ENCODE measurements at places on chromosomes 16 and 17.

DNA sequence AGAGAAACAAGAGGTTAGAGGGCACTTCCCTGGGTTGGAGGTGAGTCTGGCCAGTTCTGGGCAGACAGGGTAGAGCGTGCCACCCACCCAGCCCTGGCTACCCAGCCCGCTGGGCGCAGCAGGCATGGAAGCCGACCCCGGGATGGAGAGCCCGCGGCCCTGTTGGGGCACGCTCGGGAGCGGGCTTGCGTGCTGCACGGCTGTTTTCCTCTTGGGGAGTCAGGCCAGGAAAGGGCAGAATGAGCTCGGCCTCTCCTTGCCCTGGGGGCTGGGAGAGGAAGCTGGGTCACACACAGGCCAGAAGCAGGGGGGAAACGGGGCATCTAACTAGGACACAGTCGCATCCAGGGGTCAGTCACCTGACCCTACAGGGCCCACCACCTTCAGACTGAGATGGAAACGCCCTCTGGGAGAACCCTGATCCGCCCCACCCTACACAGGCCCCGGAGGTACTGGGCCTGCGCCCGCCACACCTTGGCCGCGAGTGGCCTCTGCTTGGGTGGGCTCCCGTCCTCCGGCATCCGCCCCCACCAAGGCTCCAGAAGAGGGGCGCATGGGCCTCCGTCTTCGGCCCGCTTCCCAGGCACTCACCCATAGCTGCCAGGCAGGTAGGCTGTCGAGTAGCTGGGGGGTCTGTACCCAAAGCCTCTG lies 1.2 kb downstream of the SOX15 start:
- H3K36me3 ChIP-seq: peaks cover 71% of the 10 kb centered on the region
- DNase-seq: no peak
- no peaks in the 10 kb centered on the region for H3K27me3 ChIP-seq
- peaks cover 8% of the 10 kb centered on the region for H3K4me1 ChIP-seq
- H3K27ac ChIP-seq: no peak overlapping the region

DNA sequence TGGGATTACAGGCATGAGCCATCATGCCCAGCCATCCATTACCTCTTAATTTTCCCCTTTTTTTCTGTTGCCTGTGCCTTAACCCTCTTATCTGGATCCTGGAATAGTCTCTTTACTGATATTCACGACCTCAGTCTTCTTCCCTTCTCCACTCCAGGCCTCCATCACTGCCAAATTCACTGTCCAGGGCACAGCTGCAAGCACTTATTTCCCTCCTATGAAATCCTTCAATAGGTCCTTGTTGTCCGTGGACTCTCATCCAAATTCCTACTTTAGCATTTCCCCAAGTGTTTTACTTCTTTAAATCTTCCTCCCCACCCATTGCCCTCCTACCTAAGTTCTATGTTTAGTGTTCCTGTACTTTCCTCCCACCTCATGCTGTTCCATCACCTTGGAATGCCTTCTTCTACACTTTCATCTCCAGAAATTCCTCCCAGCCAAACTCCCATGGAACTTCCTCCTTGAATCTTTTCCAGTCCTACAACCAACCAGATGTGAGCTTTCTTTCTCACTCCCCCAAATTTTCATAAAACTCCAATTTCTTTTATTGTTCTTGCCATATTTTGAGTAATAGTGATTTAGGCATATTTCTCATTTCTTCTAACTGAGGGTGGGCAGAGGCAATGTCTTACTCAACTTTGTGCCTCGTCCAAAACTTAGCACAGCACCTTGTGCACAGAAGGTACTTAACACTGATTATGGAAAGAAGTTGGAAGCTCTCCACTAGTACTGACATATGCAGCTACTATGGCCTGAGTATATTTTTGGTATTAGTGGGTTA lies 35.3 kb downstream of the FAM20A start:
- H3K36me3 ChIP-seq: no peaks in the 10 kb centered on the region
- DNase-seq: no peak
- H3K27ac ChIP-seq: no peak overlapping the region
- peaks cover 10% of the 10 kb centered on the region for H3K27me3 ChIP-seq

DNA sequence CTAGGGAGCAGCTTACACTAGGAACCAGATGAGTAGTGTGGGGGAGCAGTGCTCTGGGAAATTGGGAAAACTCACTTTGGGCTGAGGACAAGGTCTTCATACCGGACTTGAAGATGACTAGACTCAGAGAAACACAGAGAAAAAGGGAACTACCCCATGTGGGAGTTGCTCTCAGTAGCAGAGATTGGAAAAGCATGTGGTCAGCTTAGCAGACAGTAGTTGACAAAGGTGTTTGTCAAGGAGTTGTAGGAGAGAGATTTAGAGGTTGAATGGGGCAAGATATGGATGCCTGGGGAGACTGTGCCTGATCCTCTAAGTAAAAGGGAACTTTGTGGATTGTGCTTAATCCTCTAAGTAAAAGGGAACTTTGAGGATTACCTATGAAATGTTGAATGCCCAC lies 194.5 kb upstream of the COX10 start:
- no peaks in the 10 kb centered on the region for H3K4me1 ChIP-seq
- no peaks in the 10 kb centered on the region for H3K27me3 ChIP-seq
- no peaks in the 10 kb centered on the region for H3K36me3 ChIP-seq
- no peak overlapping the region for H3K27ac ChIP-seq

DNA sequence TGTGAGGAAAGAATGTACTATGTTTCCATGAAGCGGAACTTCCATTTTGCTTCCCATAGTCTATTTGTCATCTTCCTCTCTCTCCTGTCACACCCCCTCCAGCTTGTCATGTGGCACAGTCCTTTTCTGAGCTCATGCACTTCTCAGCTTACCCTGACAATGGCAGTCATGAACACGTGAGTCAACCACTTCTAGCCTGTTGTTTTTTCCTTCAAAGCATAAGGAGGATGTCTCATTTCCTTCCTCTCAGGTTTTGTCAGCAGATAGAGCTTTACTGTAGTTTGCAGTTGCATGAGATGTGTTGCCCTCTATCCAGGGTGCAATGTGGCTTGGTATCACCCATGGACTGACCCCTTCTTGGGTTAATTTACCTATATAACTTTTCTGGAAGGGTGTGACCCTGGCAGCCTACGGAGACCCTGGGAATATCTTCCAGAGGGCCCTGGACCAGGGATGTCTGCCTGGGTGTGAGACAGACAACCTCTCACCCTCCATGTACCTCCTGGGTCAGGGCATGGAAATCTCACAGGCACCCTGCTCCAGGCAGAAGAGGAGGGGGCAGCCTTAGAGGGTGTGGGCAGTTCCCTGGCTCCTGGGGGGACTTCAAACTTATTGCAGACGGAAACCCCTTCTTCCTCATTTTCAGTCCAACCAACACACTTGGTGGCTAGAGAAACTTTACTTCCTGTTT lies 4.0 kb upstream of the ZNF267 start:
- peaks cover 5% of the 10 kb centered on the region for H3K27me3 ChIP-seq
- H3K27ac ChIP-seq: peak overlapping the region; percentile 96
- peak; percentile 76 for DNase-seq
- H3K36me3 ChIP-seq: peaks cover 10% of the 10 kb centered on the region
- peaks cover 49% of the 10 kb centered on the region for H3K4me1 ChIP-seq
- peak overlapping the region; percentile 67 for H3K4me3 ChIP-seq

- peaks cover 16% of the 10 kb centered on the region for H3K27me3 ChIP-seq
- DNase-seq: no peak
These were observed 1.4 kb downstream of the MFAP4 start for GRCh38 chr17:19385521-19385983.

- H3K27me3 ChIP-seq: no peaks in the 10 kb centered on the region
- H3K36me3 ChIP-seq: peaks cover 70% of the 10 kb centered on the region
- DNase-seq: no peak
These were observed 29.1 kb downstream of the MBTPS1 start for GRCh38 chr16:84087466-84088151.

GRCh38 chr17:74385201-74385600 lies 17.9 kb downstream of the GPR142 start:
- DNase-seq: no peak
- no peaks in the 10 kb centered on the region for H3K4me1 ChIP-seq
- H3K27me3 ChIP-seq: peaks cover 7% of the 10 kb centered on the region
- no peaks in the 10 kb centered on the region for H3K36me3 ChIP-seq
- no peak overlapping the region for H3K27ac ChIP-seq
- H3K4me3 ChIP-seq: no peak overlapping the region

- H3K4me3 ChIP-seq: no peak overlapping the region
- H3K36me3 ChIP-seq: no peaks in the 10 kb centered on the region
- no peaks in the 10 kb centered on the region for H3K4me1 ChIP-seq
- H3K27ac ChIP-seq: no peak overlapping the region
- DNase-seq: no peak
- no peaks in the 10 kb centered on the region for H3K27me3 ChIP-seq
These were observed 229.9 kb upstream of the CIBAR2 start for GRCh38 chr16:85341972-85342695.

GRCh38 chr17:61457226-61457983 lies 5.2 kb downstream of the TBX4 start:
- no peak overlapping the region for H3K27ac ChIP-seq
- DNase-seq: no peak
- peaks cover 6% of the 10 kb centered on the region for H3K4me1 ChIP-seq
- peak overlapping the region; percentile 4 for H3K4me3 ChIP-seq

- peak; percentile 47 for DNase-seq
- H3K4me1 ChIP-seq: peaks cover 22% of the 10 kb centered on the region
- H3K27me3 ChIP-seq: peaks cover 13% of the 10 kb centered on the region
- peak overlapping the region; percentile 75 for H3K27ac ChIP-seq
- H3K4me3 ChIP-seq: peak overlapping the region; percentile 97
These were observed 470 bp downstream of the MLYCD start for GRCh38 chr16:83899272-83899897.

DNA sequence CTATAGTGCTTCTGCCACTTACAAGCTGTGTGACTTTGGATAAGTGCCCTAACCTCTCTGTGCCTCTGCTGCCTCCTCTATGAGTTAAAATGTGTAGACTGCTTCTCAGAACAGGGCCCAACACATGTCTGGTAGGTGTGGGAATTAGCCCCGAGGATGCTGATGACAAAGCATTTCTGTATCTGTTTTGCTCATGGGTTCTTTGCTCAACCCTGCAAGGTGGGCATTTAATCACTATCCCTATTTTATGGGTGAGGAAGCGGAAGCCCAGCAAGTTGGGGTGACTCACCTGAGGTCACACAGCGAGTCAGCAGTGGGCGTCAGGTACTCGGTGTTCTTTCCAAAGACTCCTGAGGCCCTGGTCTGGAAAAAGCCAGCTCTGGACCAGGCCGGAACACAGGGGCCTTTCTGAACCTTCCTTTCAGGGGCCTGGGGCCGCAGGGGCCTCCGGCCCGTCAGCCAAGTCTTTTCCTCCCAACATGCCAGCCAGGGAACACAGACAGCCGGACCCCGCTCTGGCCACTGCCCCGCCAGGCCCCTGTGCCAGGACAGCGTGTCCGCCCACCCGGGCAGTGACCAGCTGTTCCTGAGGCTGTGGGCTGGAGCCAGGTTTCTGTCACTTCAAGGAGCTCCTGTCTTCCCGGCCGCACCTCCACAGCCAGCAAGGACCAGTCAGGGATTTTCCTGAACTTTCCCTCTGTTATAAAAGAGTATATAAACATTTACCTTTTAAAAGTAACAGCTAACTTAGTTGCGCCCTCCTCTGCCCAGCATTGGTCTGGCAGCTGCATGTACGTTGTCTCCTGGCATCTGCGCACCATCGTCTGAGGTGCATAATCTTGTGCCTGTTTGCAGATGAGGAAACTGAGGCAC lies 62.5 kb downstream of the SREBF1 start:
- no peak overlapping the region for H3K27ac ChIP-seq
- no peaks in the 10 kb centered on the region for H3K36me3 ChIP-seq
- DNase-seq: no peak
- peaks cover 5% of the 10 kb centered on the region for H3K4me1 ChIP-seq
- no peak overlapping the region for H3K4me3 ChIP-seq

GRCh38 chr16:407253-407652 lies 5.6 kb downstream of the DECR2 start:
- H3K27me3 ChIP-seq: no peaks in the 10 kb centered on the region
- H3K36me3 ChIP-seq: no peaks in the 10 kb centered on the region
- no peak overlapping the region for H3K4me3 ChIP-seq
- no peaks in the 10 kb centered on the region for H3K4me1 ChIP-seq

DNA sequence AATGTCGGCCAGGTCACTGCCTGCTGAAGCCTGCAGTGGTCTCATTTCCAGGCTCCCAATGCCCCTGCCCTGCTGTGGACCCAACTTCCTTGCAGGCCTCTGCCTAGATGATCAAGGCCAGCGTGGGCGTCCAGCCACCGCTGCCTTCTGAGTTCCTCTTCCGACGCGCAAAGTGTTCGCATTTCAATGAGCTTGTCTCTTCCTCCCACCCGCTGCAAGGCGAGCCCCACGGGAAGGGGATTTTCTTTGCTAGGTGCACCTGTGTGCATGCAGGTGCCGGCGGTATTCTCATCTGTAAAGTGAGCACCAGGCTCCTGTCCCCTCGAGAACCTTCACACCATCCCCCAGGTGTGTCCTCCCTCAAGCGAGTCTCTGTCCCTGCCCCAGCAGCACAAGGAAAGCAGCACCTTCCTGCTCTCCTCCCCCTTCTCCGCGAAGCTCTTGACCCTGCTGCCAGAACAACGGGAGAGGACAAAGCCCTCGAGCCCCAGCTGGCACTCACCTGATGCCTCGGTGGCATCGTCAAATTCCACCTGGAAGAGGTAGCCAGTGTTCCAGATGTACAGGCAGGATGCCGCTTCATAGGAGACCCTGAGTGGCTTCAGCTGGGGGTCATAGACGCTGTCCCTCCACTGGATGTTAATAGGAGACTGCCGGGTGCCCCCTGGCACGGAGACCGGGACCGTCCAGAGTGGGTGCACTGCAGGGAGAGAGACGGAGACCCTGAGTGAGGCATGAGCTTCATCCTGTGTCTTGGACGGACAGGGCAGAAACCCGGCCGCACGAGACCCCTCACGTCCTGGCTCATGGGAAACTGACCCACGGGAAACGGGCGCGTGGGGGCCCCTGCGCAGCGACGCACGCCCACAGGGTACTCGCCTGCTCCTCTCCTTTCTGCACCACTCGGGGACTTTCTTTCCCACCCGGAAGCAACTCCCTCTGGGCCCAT lies 9.8 kb downstream of the CA5A start:
- H3K4me1 ChIP-seq: peaks cover 6% of the 10 kb centered on the region
- peak overlapping the region; percentile 38 for H3K27ac ChIP-seq

GRCh38 chr17:31509095-31509804 lies 117.8 kb downstream of the RAB11FIP4 start:
- no peak for DNase-seq
- H3K4me1 ChIP-seq: peaks cover 50% of the 10 kb centered on the region
- H3K27me3 ChIP-seq: no peaks in the 10 kb centered on the region
- H3K36me3 ChIP-seq: peaks cover 5% of the 10 kb centered on the region
- H3K27ac ChIP-seq: peak overlapping the region; percentile 100
- peak overlapping the region; percentile 82 for H3K4me3 ChIP-seq

GRCh38 chr16:19240494-19240893 lies 45.0 kb upstream of the CLEC19A start:
- peaks cover 3% of the 10 kb centered on the region for H3K36me3 ChIP-seq
- H3K27me3 ChIP-seq: no peaks in the 10 kb centered on the region
- no peak for DNase-seq
- no peaks in the 10 kb centered on the region for H3K4me1 ChIP-seq
- no peak overlapping the region for H3K4me3 ChIP-seq
- no peak overlapping the region for H3K27ac ChIP-seq

- no peak overlapping the region for H3K27ac ChIP-seq
- no peak for DNase-seq
- peaks cover 10% of the 10 kb centered on the region for H3K4me1 ChIP-seq
- H3K27me3 ChIP-seq: no peaks in the 10 kb centered on the region
- no peak overlapping the region for H3K4me3 ChIP-seq
These were observed 60.3 kb upstream of the CORO6 start for GRCh38 chr17:29682987-29683386.

GRCh38 chr17:64679710-64680216 lies 17.7 kb upstream of the SMURF2 start:
- peaks cover 2% of the 10 kb centered on the region for H3K4me1 ChIP-seq
- no peaks in the 10 kb centered on the region for H3K27me3 ChIP-seq
- no peak overlapping the region for H3K4me3 ChIP-seq
- H3K36me3 ChIP-seq: no peaks in the 10 kb centered on the region
- DNase-seq: no peak

GRCh38 chr17:50146230-50146926 lies 4.1 kb downstream of the PPP1R9B start:
- peaks cover 57% of the 10 kb centered on the region for H3K4me1 ChIP-seq
- H3K27ac ChIP-seq: peak overlapping the region; percentile 88
- H3K4me3 ChIP-seq: peak overlapping the region; percentile 95
- DNase-seq: no peak

Data from activated T-helper 2 cell treated with anti-CD3 and anti-CD28 coated beads, Interferon-gamma antibody, Interleukin-2, Interleukin-4, amounts not matched to agents 10 μg/mL and 5 μg/mL and 100 μg/mL, durations not matched to agents 14 hours and 24 hours and 36 hours (primary cell).